ENCODE measurements at places on chromosomes 3 and 15.

GRCh38 chr3:96319166-96319565 lies 495.2 kb upstream of the EPHA6 start:
- no peak for DNase-seq

DNA sequence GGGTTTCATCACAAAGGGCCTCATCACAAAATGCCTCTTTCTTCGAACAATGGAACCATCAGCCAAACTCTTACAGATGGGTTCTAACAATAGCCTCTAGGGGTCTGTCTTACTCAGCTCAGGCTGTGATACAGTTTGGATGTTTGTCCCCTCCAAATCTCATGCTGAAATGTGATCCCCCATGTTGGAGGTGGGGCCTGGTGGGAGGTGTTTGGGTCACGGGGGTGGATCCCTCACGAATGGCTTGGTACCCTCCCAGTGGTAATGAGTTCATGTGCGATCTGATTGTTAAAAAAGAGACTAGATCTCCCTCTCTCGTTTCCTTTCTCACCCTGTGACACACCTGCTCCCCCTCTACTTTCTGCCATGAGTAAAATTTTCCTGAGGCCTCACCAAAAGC lies 47.9 kb upstream of the LIPC start:
- no peak for DNase-seq

DNA sequence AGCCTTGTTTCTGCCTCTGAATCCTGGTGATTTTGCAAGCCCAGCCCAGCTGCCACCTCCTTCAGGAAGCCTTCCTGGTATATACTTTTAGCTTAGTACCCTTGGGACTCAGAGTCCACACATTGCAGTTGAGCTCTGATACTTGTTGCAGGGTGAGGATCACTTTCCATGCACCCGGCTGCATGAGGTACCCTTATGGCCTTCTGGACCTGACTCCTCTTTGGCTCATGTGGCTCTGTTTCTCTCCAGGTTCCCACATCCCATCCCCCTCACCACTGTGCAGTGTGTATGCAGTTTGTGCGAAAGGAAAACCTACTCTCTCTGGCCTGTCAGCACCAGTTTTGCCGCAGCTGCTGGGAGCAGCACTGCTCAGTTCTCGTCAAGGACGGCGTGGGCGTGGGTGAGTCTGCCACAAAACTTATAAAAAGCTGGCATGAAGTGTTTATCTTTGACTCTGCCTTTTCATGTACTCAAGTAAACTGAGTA lies 23.1 kb upstream of the P4HTM start:
- no peak for DNase-seq

DNA sequence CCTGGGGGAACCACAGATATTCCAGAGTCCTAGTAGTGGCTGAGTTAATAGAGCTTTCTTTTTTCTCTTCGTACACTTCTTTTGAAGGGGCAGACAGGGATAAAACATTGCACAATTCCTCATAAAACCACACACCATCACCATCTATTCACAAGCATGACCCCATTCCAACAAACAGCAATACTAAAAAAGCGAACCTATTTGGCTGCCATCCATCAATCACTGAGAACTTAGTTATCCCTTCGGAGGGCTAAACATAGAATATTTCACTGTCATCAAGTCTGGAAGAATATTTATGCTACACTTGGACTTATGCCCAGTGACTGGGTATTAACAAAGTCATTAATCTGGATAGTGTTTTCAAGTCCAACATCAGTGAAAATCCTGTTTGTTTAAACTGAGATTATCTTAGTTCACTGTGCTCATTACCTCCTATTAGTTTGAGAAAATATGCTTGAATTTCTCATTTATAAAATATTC lies 80.3 kb upstream of the PRTG start:
- DNase-seq: no peak

DNA sequence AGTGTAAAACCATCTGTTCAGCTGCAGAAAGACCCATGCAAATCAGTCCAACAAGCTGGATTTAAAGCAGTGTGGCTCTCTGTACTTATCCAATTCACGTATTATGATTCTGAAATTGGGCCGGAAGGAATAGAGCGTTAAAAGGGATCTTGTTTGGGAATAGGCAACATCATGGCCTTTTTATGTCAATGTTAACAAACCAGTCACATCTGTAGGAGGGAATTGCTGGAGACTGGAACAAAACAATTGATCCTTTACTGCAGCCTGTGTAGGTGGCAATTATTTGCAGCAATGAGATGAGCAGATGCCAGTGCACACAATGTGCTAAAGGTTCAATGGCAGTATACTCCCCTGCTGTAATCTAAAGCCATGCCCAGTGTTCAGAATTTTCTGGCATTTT lies 887.4 kb upstream of the ROBO1 start:
- DNase-seq: no peak

- DNase-seq: no peak
These were observed 545.0 kb downstream of the PYDC2 start for GRCh38 chr3:192005989-192006388.

All from D721Med (cell line).